GM13977 (cell line): ENCODE measurements at places on chromosomes 16 and 17.

DNA sequence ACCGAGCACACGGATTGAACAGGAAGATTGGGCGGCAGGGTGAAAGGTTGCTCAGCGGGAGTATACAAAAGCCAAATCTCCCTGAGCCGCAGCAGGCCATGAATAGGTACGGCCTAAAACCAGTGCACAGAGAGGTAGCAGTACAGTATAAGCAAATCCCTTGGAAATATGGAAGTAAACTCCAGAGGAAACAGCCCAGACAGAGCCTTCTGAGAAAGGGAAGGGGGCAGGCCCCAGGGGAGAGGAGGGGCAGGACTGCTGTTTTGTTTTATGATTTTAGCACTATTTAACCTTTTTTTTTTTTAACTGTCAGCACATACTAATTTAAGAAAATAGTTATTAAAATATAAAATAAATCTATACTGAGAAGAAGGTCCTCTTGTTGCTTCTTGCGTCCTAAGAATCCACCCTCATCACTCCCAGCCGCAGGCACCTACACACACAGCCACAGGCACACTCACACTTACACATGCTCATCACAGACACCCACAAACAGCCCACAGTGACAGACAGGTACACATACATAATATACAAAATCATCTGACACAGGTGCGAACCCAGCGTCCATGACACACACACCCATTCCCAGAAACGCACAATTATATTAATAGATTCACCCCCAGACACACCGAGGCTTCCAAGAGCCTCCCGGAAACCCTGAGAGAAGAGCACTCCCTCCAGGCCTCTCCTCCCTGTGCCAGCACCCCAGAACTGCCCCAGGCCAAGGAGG lies 12.8 kb downstream of the PLXDC1 start:
- no peak for DNase-seq

DNA sequence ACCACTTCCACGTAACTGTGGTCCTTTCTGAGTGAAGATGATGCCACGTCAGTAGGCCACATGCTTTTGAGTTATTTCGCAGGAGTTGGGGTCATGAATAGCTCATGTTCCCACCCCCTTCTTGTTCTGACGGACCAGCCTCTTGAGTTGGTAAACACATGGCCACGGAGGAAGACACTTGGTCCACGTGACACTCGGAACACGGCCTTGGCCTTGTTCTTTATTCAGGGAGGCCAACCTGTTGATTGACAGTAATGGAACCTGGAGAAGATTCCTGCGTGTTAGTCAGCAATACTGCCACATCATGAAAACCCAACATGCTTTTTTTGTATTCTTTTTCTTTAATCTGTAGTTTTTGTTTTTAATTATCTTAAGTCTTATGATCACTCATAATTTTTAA lies 56.3 kb downstream of the SEC14L1 start:
- no peak for DNase-seq

DNA sequence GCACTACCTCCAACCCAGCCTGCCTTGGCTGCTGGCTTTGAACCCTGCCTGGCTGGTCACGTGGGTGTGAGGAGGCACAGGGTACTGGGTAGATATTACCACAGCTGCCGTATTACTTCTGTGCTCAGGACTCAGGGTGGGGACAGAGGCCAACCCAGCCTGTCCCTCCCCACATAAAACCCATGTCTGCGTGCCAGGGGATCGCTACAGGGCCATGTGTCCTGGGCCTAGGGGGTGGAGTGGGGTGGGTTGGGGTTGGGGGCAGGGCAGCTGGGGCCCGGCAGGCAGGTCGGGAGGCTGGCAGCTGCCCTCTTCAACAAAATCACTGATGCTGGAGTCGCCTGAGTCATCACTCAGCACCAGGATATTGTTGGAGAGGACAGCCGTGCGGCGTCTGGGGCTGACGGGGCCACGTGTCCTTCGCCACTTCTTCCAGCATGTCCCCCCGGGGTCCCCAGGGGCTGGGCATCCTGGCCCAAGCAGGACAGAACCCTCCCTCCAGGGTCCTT lies 39.7 kb upstream of the PVALEF start:
- no peak for DNase-seq

DNA sequence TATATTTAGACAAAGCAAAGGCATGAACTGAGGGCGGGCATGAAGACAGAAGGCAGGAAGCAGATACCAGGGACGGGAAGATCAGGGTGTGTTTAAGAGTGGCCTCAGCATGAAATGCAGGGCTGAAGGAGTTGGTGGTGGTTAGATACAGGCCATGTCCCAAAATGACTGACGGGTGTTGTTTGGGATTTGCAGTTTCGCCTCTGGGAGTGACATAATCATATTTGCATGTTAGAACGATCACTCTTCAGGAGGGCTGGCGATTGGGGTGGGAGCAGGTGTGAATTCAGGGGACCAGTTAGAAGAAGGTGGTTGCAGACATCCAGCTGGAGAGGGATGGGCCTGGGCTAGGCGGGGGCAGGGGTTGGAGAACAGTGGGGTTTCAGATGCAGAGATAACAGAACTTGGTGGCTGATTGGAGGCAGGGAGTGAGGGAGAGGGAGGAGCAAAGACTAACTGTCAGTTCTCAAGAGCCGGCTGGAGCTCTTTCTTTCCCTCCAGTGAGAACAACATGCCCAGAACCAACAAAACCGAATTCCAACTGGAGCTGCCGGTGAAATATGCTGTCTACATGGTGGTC lies 27.2 kb upstream of the ITGAX start:
- DNase-seq, result no peak
